ENCODE measurements at places on chromosomes 12 and 14.

- DNase-seq, result no peak
Measured at GRCh38 chr14:93346926-93347721, at the start of gene COX8C. Gene COX8C (plus strand): TSS chr14:93347182. CDS start chr14:93347269, 87 bp downstream.

DNA sequence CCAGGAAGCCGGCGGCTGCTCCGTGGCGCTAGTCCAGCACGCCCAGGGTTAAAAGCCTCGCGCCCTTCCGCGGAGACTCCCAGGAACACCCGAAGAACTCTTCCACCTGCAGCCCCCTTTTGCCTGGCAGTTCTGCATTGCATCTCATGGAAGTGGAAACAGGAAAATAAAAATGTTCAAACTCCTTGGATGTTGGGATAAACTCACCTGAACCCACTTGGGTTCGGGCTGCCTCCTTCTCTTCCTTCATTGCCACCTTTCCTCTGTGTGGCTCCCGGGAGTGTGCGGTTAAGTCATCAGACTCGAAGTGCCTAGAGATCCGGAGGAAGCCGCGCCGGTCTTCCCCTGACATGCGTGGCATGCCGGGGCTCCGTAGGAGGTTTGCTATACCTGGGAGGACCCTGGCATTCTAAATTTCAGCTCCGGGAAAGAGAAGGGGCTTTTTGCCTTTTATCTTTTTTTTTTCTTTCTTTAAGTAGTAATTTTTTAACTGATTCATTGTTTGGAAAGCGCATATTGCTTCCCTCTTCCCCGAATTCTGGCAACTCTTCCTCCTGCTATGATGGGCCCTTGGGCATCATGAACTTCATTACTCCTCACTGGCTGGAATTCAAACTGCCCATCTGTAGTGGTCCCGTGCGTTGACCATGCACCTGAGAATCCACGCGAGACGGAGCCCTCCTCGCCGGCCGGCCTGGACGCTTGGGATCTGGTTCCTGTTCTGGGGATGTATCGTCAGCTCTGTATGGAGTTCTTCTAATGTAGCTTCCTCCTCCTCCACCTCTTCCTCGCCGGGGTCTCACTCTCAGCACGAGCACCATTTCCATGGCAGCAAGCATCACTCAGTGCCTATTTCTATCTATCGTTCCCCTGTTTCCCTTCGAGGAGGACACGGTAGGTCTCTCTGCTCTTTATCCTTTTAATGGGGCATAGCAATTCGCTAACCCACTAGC, 931.4 kb downstream of the DIO2 start:
- no peak for DNase-seq

GRCh38 chr12:40208707-40209446, 15.9 kb upstream of the LRRK2 start:
- DNase-seq, result no peak

DNA sequence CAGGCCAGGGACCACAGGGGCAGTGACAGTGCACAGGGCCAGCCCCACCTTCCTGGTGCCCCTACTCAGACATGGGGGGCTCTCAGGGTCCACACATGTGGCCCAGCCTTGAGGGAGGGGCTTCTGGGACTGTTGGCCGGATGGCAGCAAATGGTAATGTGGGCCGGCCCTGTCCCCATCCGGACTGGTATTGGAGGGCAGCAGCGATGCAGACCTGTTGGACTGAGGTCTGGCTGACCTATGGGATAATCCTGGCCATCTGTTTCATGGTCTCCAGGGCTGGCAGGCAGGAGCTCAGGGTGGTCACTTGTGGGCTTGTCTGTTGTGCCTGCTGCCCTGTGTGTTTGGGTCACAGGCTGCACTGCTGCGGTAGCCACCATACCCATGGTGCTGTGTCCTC, 387.5 kb downstream of the TMEM121 start:
- DNase-seq, result no peak

DNA sequence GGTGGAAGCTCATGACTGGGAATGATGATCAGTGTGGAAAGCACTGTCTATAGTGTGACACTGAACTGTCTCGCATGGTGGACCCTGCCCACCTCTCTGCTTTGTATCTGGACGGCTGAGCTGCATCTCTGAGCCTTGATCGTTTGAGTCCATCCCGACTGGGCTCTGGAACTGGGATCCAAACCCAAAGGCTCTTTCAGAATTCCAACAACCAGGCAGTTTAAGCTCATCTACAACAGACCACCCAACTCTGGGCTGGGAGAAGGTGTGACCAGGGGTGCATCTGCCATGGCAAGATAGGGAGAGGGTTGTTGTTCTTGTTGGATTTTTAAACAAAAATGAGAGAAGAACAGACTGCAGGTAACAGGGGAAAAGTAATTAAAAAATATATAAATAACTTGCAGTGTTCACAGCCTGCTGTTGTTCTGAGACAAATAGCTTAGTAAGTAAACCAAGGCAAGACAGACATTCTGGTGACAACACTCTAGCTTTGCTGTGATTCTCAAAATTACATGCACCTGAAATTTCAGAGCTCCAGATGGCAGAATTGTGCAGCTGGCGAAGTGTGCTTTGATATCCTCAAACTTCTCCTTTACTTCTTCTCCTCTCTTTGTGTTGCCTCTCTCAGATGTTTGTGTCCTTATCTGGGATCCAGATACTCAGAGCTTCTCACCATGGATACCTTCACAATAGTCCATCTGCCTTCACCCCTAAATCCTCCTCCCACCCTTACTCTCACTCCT, 209.6 kb downstream of the EMP1 start:
- no peak for DNase-seq

DNA sequence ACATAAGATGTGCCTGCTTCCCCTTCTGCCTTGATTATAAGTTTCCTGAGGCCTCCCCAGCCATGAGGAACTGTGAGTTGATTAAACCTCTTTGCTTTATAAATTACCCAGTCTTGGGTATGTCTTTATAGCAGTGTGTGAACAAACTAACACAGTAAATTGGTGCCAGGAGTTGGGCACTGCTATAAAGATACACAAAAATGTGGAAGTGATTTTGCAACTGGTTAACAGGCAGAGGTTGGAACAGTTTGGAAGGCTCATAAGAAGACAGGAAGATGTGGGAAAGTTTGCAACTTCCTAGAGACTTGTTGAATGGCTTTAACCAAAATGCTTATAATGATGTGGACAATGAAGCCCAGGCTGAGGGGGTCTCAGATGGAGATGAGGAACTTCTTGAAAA, 264.1 kb downstream of the DACT1 start:
- DNase-seq, result no peak

DNA sequence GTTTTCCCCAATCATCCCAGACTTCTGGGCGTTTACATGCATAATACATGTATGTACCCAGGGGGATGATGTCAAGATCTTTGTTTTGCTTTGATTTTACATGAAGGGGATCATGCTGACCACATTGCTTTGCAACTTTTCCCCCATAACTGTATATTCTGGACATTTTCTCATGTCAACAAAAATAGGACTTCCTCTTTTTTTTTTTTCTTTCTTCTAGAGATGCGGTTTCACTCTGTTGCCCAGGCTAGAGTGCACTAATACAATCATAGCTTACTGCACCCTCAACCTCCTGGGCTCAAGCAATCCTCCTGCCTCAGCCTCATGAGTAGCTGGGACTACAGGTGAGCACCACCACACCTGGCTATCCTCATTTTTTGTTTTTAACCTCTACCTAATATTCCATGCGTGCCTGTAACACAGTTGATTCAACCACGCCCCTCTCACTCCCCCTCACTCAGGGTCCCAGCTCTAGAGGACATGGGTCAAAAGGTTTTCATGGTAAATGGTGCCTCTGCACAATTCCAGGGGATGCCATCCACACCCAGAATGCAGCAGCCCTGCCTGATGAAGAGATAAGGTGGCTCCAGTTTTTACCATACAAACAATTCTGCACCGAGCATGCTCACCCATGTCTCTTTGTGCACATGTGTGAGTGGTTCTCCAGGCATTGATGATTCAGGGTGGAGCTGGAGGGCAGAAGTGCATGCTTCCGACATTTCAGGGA, 32.0 kb upstream of the CIPC start:
- DNase-seq, result no peak

Data from T47D (cell line).